Fibroblast of lung (primary cell): ENCODE measurements at places on chromosomes 12 and 14. TPM values are rescaled to one million over a fixed set of nuclear protein-coding genes. Genes with fewer than 3 reads are reported as not detected.

The PPP4R3A gene
- 77.8 and 88.0 TPM in 2 replicates for total RNA-seq

The PSME1 gene
- 172 and 177 TPM in 2 replicates for total RNA-seq

DNA sequence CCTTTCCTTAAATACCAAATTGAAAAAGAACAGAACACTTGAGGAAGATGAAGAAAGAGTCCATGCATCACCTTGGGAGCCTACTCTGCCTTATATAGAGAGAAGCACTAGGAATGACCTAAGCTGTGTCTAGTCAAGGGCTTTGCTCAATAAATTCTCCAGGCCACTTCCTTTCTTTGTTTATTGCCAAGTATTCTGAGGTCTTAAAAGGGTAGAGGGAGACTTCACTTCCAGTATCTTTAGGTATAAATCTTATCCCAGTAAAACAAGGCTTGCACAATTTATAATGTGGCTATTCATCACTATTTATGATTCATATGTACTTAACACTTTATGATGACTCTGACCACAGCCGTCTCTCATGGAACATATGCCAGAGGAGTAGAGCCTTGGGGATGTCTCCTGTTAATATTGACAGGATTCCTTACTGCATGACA, 85.1 kb upstream of the ARHGAP5 start:
- DNase-seq, result peak; percentile 96
- no peak overlapping the region for H3K27ac ChIP-seq
- H3K27me3 ChIP-seq, result no peaks in the 10 kb centered on the region
- peaks cover 2% of the 10 kb centered on the region for H3K4me1 ChIP-seq

DNA sequence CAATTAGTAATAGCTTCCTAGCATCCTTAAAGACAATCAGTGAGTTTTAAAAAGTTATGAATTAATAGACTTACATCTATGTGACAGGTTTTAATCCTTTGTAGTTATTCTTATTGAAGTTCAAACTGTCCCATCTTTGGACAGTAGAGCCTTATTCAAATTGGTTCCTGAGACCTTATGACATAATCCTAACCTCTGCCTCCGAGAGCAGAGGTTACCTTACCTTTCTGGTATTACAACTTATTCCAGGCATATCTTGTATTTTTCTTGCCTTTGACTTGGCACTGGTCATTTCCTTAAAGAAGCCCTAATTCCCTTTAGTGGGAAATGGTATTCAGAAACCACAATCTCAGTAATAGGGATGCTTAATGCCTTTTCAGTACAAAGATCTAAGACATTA, 21.8 kb downstream of the BTBD7 start:
- no peak for DNase-seq
- H3K4me1 ChIP-seq, result no peaks in the 10 kb centered on the region
- no peaks in the 10 kb centered on the region for H3K36me3 ChIP-seq
- no peak overlapping the region for H3K4me3 ChIP-seq

- no peak for DNase-seq
- H3K4me1 ChIP-seq, result no peaks in the 10 kb centered on the region
- H3K36me3 ChIP-seq, result no peaks in the 10 kb centered on the region
- H3K27me3 ChIP-seq, result no peaks in the 10 kb centered on the region
- H3K4me3 ChIP-seq, result no peak overlapping the region
Measured at GRCh38 chr12:88625356-88625755, 45.1 kb upstream of the KITLG start.

DNA sequence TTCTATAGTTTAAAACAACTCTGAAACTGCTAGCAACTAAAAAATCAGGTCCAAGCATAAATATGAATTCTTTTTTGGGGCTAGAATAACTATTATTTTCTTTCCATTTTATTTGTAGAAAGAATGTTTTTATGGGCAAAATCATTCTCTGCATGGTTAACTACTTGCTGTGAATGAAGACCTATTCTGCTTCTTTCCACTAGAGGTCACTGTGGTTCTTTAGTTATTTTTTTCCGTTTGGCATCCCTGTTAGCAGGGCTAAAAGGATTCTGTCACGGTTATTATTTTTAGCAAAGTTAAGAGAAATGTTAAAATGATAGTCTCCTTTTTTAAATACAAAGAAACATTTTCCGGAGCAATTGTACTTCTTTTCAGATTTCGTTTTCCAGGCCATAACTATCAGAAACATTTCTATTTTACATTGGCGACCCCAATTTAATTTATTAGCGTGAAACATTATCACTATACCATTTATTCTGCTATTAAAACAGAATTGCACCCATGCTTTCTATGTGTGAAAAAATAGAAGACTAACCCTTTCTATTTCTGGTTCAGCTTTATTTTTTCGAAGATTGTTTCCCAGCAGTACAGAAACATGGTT, 404.8 kb downstream of the ATP23 start:
- H3K27ac ChIP-seq, result no peak overlapping the region
- H3K4me1 ChIP-seq, result no peaks in the 10 kb centered on the region
- peak; percentile 49 for DNase-seq
- H3K4me3 ChIP-seq, result no peak overlapping the region
- no peaks in the 10 kb centered on the region for H3K27me3 ChIP-seq

GRCh38 chr14:83289390-83289789, 1755.7 kb upstream of the SEL1L start:
- DNase-seq, result no peak
- no peak overlapping the region for H3K4me3 ChIP-seq
- no peak overlapping the region for H3K27ac ChIP-seq
- no peaks in the 10 kb centered on the region for H3K4me1 ChIP-seq
- no peaks in the 10 kb centered on the region for H3K36me3 ChIP-seq

DNA sequence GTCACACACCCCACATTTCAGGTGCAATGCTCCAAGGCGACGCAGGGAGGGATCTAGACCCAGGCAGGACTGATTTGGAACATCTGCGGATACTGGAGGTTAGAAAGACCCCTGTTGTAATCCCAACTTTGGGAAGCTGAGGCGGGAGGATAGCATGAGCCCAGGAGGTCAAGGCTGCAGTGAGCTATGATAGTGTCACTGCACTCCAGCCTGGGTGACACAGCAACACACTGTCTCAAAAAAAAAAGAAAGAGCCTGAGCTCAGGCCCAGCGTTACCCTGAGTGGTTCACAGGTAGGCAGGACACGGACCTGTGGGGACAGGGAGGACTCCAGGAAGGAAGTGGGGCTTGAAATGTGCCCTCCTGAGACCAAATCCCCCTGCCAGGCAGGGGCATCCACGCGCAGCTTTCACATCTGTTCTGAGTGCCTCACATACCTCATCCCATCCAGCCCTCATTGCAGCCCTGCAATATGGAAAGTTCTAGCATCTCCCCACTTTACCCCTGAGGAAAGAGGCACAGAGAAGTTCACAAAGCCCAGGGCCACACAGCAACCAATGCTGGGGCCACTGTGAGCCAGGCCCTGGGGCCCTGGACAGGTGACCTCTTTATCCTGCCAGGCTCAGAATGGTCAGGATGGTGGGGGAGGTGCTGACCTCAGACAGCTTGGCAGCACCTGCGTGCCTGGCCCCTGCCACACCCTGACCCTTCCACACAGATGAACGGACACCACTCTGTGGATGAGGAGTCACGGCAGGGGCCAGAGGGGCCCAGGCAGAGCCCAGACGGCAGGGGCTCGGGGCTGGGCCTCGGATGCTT, 34.1 kb downstream of the CCDC85C start:
- H3K4me1 ChIP-seq, result peaks cover 24% of the 10 kb centered on the region
- no peaks in the 10 kb centered on the region for H3K27me3 ChIP-seq
- H3K4me3 ChIP-seq, result no peak overlapping the region

- H3K4me3 ChIP-seq, result no peak overlapping the region
- no peaks in the 10 kb centered on the region for H3K4me1 ChIP-seq
- no peak overlapping the region for H3K27ac ChIP-seq
- H3K27me3 ChIP-seq, result no peaks in the 10 kb centered on the region
Measured at GRCh38 chr14:70731447-70732239, 77.7 kb downstream of the MAP3K9 start.

DNA sequence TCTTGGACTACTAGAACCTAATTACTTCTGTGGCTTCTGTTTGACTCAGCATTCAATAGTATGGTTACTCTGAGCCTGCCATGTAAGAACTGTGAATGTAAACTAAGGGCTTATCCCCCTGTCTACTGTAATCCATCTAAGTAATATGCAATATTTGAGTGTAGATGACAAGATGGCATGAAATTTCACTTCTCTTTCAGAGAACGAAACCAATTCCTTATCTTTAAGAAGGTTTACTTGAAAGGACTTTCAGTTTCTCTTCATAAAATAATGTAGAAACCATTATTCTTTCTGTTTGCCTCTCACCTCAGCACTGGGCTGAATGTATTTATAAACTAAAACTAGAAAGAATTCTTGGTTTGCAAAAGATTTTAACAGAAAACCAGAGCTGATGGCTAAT, 60.4 kb upstream of the ARID2 start:
- H3K4me3 ChIP-seq, result peak overlapping the region; percentile 33
- no peaks in the 10 kb centered on the region for H3K36me3 ChIP-seq
- H3K27me3 ChIP-seq, result no peaks in the 10 kb centered on the region
- H3K27ac ChIP-seq, result no peak overlapping the region
